ENCODE measurements at places on chromosomes 1 and 21.

- DNase-seq, result no peak
Observed at GRCh38 chr1:152646656-152647055, 16.5 kb upstream of the LCE2D start.

DNA sequence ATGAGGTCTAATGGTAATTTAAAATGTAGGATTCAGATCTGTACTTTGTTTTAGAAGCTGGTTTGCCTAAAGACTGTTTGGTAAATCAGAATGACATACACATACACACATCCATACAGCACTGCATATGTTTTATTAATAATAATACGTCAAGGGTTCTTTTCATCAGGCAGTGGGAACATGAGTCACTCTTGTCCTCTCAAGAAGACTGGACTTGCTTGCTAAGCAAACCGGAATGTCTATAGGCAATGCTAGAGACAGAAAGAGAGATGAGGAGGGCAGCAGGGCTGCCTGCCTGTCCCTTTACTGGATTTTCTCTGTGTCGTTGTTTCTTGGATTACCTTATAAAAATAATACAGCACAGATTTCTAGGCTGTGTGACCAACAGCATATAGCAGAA lies 119.1 kb upstream of the GALNT2 start:
- DNase-seq, result no peak

DNA sequence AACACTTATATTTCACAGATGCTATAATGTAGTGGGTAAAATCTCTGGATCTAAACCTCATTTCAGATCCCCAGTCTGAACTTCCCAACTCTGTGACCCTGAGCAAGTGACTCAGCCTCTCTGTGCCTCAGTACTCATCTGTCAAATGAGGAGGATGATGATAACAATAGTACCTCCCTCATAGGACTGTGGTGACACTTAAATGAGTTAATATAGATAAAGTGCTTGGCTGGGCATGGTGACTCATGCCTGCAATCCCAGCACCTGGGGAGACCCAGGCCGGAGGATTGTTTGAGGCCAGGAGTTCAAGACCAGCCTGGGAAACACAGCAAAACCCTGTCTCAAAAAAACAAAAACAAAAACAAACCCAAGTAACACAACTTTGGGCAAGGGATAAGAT lies 4.7 kb upstream of the ECE1 start:
- DNase-seq, result no peak

GRCh38 chr1:153346077-153346723 lies 2.4 kb downstream of the PGLYRP4 start:
- DNase-seq, result no peak

DNA sequence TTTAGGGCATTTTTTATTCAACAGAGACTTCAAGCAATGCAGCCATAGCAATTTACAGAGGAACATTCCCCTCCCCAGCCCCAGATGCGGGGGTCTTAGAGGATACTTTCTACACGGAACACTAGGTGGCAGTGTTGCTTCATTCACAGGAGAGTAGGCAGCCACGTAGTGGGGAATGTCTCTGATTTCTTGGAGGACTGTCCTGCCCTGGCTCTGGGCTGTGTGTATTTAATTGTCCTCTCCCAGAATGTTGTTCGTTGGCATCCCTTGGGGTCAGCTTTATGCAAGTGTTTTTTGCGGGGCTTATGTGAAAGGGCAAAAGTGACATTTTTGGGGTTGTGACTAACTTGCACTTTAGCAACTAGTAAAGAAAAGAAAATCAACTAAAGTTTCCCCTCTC lies 96.9 kb downstream of the PAPPA2 start:
- DNase-seq, result peak; percentile 32

GRCh38 chr1:30042438-30043147 lies 680.8 kb downstream of the MATN1 start:
- no peak for DNase-seq

DNA sequence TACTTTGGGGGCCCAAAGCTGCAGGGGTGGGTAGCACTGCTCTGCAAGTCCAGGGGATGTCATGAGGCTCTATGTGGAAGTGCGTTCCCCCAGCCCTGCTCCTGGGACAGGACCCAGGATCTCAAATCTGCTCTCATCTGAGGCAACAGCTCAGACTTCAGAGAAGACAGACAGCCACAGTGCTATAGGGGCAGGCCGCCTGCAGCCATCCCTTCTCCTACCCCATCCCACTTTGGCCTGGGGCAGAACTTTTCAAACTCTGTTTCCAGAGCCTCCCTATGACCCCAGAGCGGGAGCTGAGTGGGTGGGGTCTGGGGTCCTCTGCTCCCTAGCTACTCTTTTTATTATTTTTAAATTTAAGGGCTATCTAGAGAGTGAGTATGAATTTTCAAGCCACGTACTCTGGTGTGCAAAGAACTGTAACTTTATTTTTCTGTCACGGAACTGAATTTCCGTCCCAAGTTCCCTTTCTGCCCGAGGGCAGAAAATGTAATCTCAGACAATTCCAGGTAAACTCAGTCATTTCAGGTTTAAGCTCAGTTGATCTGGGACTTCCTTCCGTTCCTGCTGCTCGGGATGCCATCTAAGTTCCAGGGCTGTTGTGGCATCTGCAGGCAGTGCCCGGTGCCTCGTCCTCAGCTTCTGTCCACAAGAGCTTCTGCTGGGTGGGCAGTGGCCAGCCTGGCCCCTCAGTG lies 98.3 kb downstream of the ACTL8 start:
- no peak for DNase-seq

GRCh38 chr1:173248247-173248940 lies 41.3 kb upstream of the TNFSF4 start:
- DNase-seq, result no peak

GRCh38 chr1:151918156-151918555 lies 8.8 kb upstream of the THEM4 start:
- no peak for DNase-seq

DNA sequence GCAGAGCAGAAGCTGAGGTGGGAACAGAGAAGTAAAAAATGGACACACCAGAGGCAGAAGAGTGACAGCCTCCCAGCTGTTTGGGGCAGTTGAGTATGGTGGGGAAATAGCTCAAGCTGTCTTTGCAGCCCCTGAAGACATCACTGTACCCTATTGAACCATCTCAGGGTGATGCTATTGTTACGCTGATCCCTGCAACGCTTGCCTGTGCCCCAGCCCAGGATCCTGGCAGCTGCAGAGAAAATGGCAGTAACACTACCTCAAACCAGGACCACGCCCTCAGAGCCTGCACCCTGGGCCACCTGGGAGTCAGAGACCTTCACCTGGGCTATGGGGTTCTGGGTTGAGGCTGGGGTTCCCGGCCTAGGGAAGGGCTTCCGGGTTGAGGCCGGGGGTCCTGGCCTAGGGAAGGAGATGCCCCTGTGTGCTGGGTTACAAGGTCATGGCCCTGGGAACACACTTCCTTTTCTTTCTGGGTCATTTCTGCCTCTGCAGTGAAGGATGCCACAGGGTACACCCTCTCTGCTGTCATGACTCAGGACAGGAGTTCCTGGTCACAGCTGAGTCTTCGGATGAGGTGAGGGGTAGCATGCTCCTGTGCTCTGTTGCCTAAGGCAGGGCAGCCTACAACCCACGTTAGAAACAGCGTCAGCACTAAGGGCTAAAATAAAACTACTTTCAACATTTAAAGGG lies 11.6 kb downstream of the BSND start:
- DNase-seq, result no peak

DNA sequence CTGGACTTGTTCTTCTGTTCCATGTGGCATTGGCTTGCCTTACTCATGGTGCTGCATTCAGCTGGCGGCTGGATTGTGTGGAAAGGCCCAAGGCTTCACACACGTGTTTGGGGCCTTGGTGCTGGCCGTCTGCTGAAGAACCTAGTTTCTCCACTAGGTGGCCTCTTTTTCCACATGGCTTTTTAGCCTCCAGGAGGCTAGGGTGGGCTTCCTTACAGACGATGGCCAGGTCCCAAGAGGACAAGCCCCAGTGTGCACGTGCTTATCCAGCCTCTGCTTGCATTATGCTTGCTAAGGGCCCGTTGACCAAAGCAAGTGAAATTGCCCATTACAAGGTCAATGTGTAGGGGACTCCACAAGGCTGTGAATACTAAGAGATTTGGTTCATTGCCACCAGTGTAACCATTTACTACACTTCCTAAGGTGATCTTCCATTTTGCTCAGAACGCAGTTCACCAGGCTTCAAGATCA lies 47.5 kb upstream of the FOXO6 start:
- no peak for DNase-seq

- DNase-seq, result no peak
Observed at GRCh38 chr1:22282364-22282995, 139.6 kb upstream of the WNT4 start.

DNA sequence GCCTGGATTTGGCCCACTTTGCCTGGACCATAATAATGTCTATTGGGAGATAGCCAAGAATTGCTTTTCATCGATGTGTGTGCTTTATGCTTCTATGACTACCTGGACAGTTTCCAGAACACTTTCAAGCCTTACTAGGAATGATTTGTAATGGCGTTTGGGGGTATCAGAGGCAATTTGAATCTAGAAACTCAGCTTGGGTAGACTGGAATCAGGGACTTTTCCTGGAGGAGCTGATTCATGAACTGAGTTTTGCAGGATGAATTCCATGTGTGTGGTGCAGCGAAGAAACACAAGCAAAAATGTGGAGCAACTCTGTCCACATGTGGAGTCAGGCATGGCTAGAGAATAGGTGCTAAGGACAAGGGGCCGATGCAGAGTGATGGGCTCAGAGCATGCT lies 11.9 kb upstream of the TMEM61 start:
- no peak for DNase-seq

DNA sequence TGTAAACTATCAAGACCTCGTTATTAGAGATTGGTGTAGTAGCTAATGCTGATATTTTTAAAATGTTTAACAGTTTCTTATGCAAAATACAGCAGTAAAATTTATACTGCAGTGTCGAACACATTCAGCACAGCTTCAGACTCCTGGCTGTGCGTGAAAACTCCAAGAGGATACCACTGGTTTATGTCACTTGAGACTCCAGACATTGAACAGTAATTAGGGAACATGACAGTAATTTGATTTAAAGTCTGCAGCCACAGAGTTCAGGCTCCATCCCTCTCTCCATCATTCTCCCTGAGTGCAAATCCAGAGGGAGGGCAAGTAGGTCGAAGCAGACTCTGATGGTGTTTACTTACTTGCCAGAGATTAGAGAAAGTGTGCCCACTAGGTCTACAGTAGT lies 94.2 kb downstream of the AK5 start:
- DNase-seq, result no peak

DNA sequence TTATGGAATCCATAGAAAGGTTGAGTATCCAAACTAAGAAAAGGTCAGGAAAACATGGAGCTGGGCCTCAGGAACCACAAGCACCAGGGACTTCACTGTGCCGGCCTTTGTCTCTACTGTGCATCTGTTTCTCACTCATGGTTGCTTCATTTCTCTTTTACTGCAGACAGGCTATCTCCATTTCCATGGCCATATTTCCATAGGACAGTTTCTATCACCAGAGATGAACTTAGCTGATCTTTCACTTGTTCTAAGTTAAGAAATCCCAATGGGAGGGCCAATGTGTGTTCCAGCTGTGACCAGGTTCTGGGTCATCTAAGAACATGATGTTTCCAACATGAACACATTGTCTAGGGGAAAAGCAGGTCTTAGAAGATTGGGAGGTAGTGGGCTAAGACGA lies 43.7 kb upstream of the PPP2R5A start:
- no peak for DNase-seq

DNA sequence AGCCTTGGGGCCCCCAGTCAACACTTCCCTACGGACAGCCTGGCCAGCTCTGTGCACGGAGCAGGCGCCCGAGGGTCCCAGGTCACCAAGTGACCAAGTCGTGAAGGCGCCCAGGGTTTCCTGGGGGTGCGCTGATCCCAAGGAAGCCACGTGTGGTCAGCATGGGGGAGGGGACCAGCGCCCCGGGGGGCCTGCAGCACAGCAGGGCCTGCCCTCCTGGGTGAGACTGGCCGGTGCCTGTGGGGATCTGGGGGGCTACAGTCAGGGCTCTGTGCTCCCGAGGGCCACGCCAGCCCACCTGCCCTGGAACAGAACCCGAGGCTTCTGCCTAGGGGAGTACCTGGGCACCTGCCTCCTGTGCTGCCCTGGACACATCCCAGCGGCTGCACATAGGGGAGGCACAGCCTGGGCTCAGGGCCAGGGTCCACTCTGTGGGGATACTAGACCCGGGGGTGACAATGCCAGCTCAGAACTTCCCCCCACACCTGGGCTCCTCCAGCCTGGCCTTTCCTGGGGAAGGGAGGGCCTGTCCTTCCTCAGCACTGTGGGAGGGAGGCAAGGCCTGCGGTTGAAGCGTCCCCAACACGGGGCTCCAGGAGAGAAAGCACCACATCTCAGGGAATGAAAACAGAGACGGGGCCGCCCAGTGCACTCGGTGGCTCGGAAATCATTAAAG lies 6.2 kb upstream of the POFUT2 start:
- no peak for DNase-seq

GRCh38 chr1:52550447-52550846 lies 2.4 kb downstream of the TUT4 start:
- DNase-seq, result no peak

- DNase-seq, result no peak
Observed at GRCh38 chr1:24536391-24536840, 19.5 kb upstream of the NCMAP start.

- peak; percentile 62 for DNase-seq
Observed at GRCh38 chr21:46153247-46154154, 1.9 kb downstream of the FTCD start.

DNA sequence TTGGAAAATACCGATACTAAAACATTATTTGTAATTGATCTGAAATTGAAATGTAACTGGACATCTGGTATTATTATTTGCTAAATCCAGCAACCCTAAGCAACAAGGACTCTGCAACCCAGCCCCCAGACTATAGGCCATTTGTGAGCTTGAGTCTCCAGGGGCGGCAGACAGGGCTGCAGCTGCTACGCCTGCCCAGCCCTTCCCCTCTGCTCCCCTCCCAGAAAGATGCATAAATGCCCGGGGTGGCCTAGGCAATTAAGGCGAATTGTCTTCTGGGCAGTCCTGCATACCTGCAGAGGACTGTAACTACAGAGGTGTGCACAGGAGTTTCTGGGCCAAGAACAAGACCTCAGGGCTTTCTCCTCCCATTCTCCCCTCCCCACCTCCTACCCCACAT lies 41.2 kb upstream of the LBR start:
- no peak for DNase-seq

DNA sequence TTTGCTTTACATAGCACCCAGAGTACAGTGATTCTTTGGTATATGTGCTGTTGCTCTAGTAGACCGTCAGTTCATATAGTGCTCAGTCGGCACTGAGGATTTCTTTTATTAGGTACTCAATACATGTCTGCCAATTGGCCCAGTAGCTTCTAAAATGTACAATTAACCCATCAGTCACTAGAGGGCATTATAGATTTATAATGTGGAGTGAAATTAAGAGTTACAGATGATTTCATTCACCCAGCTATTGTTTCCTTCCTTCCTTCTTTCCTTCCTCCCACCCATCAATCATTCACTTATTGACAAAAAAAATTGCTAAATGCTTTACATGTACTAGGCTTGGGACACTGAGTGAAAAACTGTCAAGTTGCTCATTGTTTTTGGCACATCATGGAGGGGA lies 263.6 kb upstream of the USP24 start:
- no peak for DNase-seq

Data from GM12892 (cell line).